NCI-H1694 treated with DMSO at 0.1 percent for 48 hours (cell line): ENCODE measurements at places on chromosomes 12 and 14.

GRCh38 chr12:66599816-66600215, 79.1 kb downstream of the GRIP1 start:
- no peak for DNase-seq

DNA sequence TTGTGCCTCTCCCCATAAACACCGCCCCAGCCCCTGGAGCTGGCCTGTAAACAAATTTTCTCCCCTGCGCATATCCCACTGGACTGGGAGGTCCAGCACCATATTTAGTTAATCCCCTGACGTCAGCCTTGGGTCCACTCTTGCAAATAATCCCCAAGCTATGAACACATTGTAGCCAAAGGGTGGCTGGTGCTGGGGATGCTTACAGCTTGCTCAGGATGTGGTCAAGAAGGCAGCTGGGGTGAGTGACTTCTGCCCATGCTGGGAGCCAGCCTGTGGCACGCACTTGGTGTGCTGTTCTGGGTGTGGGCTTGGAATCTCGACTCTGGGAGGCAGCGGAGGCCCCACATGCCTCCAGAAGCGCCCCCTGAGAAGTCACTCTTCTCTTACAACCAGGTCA, 32.1 kb downstream of the CMKLR1 start:
- no peak for DNase-seq

DNA sequence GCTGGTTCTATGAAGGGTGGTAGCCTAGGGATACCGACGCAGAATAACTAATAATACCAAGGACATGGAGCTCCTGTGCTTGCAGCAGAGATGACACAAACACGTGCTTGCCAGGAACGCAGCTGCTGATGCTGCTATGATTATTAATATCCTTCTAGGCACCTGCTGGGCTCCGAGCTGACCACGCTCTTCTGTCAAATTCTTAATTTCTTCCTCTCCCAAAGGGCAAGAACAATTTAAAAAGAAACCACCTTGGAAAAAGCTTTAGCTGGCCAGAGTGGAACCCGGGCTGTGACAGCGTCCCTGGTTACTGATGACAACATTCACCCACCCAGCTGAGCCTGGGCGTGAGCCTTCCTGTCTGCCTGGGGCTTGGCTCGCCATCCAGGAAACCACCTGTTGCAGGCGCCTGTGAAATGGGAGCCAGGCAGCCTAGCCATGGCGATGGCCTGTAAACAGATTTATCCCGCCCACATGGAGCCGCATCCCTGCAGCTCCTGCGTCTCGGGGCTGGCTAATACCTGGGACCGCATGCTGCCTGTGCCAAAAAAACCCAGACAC, 28.8 kb downstream of the CLMN start:
- peak; percentile 86 for DNase-seq

GRCh38 chr12:132194056-132194455, 49.8 kb downstream of the NOC4L start:
- DNase-seq: no peak

DNA sequence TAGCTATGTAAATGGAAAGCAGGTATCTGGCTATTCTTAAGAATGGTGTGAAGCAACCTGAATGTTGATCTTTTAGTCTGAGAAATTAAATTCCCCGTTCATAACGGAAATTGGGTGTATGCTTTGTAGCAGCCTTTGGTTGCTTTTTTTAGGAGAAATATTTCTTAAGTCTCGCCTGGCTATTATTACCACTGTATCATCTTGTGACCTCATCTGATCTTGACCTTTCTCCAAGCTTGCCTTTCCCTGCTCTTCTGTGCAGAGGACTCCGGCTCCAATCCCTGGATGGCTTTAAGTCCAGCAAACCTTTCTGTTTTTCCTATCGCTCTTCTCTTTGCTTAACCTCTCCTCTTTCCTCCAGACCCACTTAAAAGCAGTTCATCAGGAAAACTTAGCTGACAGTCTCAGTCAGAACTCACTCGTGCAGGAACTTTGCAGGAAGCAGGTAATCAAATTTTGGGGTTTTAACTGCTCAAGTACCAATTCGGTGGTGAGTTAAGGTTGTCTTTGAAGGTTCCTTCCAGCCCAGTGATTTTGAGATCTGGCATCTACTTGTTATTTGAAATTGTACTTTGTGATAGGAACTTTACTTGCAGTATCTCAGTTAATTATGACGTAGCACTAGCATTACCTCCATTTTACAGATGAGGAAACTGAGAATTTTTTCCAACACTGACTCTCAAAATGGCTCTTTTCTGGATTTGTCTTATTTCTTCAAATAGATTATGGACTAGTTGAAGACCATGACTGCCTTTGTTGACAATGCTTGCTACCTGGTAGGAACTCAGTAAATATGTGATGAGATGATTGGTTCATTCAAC, 14.1 kb downstream of the PPFIBP1 start:
- DNase-seq: no peak

DNA sequence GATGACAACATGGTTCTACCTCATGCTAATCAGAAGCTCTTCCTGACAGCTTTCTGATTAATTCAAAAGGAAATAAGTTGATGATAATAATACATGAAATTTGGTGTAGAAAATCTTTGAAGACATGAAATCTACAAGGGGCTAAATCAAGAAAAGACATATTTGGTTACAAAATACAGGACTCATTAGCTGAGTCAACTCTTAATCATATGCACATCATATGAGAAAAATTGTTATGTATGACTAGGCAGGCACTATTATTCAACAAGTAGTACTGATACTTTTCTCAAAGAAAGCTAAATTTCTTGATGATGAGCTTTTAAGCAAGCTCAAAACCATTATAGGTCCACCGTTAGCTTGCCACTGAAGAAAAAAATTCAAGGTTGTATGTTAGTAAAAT, 7.1 kb downstream of the ABCC9 start:
- DNase-seq: no peak

DNA sequence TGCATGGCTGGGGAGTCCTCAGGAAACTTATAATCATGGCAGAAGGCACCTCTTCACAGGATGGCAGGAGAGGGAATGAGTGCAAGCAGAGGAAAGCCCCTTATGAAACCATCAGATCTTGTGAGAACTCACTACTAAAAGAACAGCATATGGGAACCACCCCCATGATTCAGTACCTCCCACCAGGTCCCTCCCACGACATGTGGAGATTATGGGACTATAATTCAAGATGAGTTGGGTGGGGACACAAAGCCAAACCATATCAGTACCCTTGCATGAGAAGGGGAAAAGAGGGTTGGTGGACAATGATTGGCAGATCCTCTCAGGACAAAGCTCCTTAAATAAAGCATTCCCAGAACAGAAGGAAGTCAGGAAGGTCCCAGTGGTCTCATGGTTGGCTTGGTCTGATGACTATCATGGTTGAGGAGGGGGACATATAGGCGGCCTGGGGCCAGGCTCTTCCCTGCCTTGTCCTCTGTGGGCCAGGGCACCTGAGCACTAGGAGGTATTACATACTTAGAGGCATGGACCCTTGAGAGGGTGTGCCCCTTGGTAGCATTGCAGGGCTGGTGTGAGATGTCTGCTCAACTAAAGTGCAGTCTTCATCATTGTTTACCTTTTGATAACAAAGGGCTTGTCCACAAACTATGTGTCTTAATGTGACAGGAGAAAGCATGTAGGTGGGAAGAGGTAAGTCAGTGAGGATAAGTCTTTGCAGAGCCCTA, 22.2 kb downstream of the HSD17B6 start:
- DNase-seq: no peak

DNA sequence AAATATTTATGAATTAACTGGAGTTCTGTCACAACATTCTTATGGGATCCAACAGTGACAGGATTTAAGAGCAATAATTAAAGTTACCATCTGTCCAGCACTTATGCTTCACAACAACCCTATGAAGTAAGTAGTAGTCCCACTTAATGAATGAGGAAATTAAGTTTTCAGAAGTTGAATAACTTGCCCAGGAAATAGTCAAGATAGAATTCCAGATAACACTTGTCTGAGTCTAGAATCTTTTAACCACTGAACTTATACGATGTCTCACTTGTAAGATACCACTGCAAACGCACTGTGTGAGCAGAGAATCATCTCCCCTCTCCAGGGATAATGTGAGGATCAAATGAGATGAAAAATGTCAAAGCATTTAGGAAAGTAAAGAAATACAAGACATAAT, 3.3 kb upstream of the TTC9 start:
- DNase-seq: peak; percentile 92

- peak; percentile 99 for DNase-seq
Measured at GRCh38 chr14:24141097-24141880, at the start of gene EMC9. TSS of gene EMC9 (minus strand) at chr14:24141591. CDS start at chr14:24141304, 287 bp downstream.

DNA sequence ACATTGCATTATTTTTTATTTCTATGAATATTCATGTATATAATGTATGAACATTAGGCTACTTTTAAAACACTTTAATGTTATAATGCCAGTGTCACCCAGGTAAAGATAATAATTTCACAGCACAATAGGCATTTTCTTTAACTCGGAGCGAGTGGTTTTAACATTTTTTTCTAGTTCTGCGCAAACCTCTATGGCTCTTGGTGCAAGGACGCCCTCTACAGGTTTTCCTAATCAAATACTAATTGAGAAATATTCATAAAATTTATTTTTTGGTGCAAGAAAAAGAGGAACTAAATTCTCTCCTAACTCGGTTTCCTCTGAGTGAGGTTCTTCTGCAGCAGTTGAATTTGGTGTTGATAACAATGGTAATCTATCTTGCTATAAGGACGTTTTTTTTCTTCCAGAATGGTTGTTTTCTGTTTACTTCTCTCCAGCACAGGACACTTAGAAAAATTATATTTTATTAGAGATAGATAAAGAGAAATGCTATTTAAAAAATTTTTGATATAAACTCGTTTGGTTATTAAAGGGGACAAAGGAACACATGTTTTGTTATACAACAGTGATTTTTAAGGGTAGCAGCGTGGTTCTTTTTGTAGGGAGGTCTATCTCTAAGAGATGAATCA, 2.4 kb upstream of the WIF1 start:
- peak; percentile 35 for DNase-seq

GRCh38 chr12:117331691-117332090, 29.7 kb downstream of the NOS1 start:
- DNase-seq: no peak

GRCh38 chr12:1773937-1774655, 46.3 kb upstream of the LRTM2 start:
- DNase-seq: no peak

DNA sequence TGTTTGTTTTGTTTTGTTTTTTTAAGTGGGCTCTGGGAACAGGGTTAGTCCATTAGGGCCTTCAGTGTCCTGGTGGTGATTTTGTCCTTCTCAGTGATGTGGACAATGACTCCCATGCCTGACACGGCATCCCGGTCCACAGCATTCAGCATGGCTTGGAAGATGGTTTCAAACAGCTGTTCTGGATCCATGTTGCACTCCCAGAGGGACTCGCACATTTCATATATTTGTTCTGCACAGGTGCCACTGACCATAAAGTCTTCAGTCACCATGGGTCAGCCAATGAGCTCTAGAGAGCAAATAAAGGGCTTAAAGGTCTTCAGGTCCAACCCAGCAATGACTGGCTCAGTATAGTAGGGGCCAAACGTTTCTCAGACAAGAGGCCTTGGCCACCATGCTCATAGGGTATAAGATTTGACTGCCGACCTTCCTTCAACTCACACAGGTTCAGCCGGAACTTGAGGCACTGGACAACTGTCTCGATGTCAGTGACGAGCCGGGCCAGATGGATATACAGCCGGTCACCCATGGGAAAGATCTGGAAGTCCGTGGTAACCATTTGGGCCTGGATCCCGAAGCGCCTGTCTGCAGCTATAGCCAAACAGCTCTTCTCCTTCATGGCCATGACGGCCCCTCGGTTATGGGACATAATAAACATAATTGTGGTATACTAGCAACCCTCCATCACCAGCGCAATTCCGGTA, 18.0 kb downstream of the OR10P1 start:
- no peak for DNase-seq

GRCh38 chr12:27635349-27635972, 60.8 kb upstream of the REP15 start:
- peak; percentile 23 for DNase-seq

DNA sequence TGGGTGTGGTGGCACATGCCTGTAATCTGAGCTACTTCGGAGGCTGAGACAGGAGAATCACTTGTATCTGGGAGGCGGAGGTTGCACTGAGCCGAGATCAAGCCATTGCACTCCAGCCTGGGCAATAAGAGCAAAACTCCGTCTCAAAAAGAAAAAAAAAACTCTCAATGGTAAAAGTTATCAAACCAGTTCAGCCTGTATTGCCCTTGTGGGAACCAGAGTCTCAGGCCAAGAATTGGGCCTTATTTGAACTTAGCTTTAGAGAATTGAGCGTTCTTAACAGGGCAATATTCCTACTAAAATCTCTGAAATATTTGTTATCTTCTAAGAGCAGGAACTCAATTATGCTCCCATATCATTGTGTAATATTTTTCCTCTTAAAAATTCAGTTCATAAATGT, 7.7 kb upstream of the MDM2 start:
- no peak for DNase-seq

GRCh38 chr12:111074559-111074958, 154.2 kb upstream of the MYL2 start:
- peak; percentile 25 for DNase-seq

DNA sequence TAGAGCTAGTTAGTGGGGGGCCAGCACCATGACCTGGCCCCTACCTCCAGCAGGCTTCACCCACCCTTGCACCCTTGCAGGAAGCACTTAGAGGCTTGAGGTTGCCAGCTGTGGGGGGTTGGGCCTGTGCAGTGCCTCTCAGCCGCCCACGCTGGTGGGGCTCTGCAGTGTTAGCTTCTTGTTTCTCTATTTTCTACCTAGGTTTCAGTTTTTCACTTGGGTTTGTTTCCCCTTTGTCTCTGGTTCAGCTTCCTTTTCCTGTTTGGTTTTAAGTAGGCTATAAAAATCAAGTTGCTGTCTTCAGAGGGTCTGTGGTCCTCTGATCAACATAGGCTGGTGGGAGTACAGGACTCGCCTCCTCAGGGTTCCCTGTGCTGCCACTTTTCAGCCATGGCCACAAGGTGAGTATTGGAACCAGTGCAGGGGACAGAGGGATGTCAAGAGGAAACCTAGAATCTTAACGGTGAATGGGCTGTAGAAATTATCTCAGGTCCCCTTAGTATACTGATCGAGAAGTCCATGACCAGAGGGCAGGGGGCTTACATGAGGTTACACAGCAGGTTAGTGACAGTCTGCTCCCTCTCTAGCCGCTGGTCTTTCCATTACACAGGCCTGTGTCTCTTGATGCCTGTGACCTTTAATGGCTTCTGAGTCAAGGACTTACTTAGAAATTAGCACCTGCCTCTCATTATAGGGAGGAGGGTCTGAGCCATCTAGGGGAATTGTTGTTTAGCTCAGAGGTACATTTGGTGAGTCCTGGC, at the start of gene EVL:
EVL (plus strand) TSS at position 312 of the 761 bp plus-strand sequence; CDS start at position 391, 79 bp downstream.
- no peak for DNase-seq

DNA sequence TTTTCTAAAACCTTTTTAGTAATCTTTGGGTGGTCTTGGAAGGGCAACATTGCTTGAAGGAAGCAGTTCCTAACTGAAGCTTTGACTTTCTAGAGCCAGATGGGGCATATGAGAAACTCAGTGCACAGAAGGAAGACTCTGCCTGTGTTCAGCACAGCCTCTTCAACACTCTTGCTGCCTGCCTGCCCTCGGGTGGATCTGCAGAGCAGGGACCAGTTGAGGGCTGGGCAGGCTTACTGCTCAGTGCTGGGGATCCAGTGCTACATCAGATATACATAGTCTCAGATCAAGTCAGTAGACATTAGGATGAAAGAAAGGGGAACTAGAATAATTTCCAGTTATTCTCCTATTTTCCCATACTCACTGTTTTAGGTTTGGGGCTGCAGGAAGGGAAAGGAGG, 29.5 kb upstream of the TMX1 start:
- no peak for DNase-seq
